ENCODE measurements at places on chromosomes 4 and X.

- DNase-seq = no peak
These were observed 937 bp downstream of the HELQ start for GRCh38 chr4:83454686-83455085.

DNA sequence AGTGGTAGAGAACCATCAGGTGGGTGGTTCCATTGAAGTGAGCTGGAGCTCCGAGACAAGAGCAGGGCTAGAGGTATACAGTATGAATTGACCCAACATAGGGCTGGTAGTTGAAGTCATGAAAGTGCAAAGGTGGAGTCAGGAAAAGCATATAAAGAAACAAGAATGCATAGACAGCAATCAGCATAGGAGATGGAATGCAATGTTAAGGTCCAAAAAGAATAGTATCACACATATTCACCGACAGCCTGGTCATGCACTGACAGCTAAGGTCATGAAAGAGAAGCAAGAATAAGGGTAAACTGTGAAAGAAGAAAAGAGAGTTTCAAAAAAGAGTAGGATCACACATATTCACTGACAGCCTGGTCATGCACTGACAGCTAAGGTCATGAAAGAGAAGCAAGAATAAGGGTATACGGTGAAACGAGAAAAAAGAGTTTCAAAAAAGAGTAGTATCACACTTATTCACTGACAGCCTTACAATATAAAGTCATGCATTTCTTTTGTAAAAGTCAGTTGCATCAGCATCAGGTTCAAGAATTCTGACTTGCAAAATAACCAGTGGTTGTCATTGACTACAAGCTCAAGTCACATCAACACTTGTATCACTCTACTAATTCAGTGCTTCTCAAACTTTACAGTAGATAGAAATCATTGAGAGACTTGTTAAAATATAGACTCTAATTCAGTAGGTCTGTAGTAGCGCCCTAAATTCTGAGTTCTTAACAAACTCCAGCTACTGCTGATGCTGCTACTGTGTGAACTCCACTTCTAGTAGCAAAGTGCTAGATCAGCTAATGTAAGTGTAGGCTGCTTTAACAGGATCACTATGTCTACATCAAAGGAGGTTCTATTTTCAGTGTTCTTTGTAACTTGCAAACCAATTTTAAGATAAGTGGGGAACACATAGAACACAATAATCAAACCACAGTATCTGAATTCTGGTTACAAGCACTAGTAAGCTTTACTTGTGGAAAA, 221.9 kb downstream of the PDGFC start:
- no peak for DNase-seq

DNA sequence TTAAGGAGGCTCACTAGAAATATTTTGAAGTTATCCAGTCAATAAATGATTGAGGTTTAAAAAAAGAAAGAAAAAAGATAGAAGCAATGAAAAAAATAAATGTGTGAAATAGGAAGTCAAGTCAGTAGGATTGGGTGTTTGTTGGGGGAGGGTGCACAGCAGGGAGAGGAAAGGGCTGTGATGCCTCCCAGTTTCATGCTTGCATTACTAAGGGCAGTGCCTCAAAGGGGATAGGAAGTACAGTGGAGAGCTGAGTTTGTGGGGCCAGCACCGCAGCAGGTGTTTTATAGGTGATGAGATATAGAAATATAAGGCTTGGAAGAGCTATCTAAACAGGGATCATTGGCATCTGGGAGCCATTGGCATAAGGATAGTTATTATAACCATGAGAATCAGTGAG, 919.2 kb downstream of the STIM2 start:
- DNase-seq = no peak

DNA sequence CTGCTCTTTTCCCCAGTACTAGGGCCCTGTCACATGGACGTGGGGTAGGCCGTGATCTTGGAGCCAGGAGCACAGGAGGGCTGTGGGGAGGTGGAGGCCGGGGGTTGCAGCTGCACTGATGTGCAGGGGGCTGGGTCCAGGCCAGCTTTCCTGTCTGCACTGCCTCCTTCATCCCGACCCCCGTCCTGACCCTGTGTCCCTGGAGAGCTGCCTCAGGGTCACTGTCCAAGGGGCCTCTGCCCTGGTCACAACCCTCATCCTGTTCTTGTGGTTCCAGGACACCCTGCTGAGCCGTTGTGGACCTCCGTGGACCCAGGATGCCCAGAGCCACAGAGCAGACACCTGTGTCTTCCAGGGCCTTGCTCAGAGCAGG, 91.7 kb upstream of the ADRA2C start:
- DNase-seq = no peak

- DNase-seq = no peak
These were observed 73.3 kb downstream of the TAF1 start for GRCh38 chrX:71439420-71439819.

- peak; percentile 32 for DNase-seq
These were observed 16.0 kb downstream of the CCNQ start for GRCh38 chrX:153582896-153583295.

- no peak for DNase-seq
These were observed 63.4 kb downstream of the GALNTL6 start for GRCh38 chr4:171876636-171877035.

- no peak for DNase-seq
These were observed 127.0 kb downstream of the ZNF330 start for GRCh38 chr4:141347684-141348083.

DNA sequence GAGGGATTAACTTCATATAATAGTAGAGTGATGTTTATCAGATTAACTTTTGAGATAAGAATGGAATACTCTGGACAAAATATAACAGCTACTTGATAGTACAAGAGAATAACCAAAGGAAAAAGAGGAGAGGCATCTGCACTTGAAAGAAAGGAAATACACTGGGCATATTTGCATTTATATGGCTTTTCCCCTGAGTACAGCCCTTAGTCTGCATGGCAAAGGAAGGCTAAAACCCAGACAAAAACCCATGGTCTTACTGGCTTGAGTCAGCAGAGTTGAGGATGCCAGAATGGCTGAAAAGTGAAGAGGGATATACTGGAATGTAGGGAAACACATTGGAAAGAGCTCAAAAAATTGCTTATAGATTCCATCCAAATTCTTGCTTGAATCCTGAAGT, 101.6 kb downstream of the COL4A5 start:
- DNase-seq = no peak

GRCh38 chrX:23127586-23127985, 127.8 kb downstream of the DDX53 start:
- no peak for DNase-seq

DNA sequence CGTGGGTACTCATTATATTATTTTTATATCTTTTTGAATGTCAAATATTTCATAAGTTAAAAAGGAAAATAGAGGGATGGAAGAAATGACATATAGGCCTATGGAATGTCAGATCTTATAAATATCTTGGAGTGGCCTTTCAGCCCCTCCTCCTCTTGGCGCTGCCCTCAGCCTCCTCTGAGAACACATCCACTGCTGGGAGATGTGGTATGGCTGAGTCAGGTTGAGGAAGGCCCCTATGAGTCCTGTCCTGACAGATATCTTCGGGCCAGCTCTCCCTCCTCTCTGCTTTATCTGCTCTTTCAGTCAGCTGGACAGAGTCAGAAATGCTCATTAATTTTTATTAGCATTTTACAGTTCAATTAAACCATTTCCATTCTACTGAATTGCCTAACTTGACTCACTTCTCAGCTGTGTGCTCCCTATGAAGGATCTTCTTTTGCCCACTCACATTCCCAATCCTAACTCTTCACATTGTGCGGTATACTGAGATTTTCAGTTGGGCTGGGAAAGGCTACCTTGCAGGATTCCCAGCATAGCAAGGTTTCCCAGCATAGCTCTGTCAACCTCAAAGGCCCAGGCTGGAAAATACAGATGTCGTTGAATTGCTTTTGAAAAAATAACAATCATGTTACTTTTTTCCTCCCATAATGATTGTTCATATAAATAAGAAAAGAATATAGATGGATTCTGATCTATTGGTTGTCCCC, 128.0 kb downstream of the ARHGEF9 start:
- DNase-seq = no peak

- DNase-seq = no peak
These were observed 2.8 kb downstream of the PSMD10 start for GRCh38 chrX:108088511-108088910.

DNA sequence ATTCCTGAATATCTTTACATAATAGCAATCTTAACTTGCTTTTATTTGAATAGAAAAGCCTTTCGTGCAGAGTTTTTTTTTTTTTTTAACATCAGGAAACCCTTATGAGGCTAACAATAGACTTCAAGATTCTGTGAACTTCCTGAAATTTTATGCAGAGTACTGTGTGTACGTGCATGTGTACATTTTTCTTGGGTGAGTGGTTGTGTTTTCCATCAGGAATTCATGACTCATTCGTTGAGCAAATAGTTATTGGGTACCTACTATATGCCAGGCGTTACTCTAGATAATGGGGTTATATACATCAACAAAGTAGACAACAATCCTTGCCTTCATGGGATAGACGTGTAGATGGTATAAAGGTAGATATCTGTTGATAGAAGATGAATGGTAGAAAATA, 59.1 kb downstream of the MRPL1 start:
- no peak for DNase-seq

DNA sequence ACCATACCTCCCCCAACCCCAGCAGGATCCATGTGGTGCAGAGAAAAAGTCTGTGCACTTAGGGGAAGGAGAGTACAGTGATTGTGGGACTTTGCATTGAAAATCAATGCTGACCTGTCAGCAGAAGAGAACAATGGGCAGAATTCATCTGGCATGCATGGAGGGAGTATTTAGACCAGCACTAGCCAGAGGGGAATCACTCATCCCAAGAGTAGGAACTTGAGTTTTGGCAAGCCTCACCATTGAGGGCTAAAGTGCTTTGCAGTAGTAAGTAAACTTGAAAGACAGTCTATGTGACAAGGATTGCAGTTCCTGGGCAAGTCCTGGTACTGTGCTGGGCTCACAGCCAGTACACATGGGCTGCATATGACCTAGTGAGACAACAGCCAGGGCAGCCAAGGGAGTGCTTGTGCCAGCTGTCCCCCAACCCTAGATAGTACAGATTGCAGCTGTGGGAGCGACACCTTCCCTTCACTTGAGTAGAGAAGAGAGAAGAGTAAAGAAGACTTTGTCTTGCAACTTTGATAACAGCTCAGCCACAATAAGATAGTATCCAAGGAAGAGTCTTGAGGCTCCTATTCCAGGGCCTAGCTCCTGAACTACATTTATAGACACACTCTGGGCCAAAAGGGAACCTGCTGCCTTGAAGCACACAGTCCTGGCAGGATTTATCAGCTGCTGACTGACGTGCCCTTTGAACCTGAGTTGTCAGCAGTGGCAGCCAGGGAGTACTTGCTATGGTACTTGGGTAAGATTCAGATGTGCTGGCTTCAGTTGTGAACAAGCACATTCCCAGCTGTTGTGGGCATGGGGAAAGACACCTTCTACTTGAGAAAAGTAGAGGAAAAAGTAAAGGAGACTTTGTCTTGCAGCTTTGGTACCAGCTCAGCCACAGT, 48.7 kb downstream of the HDX start:
- no peak for DNase-seq

DNA sequence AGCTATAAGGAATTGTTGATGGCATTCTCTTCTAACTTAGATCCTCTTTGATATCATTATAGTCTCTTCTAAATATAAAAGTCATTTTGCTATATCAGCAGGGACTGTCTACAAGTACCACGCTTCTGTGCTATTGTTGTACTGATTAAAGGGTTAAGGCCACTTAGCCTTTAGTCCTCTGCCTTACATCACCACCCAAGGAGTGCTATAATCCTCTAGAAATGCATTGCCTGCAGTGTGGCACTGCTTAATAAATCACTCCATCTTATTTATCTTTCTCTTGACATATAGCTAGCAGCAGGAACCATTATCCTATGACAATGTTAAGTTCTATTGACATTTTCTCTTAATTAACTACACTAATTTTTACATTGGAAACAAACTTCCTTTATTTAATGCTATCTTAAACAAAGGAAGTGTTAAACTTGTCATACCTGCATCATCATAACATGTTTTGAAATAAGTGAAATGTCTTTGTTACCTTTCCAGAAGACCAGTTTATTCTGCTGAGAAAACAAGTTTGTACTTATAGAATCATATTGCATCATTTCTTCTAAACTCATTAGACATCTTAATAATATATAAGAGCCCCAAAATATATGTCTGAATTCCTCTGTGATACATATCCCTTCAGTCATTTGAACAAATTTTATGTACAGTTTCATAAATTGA, 360.9 kb upstream of the ATOH1 start:
- no peak for DNase-seq

DNA sequence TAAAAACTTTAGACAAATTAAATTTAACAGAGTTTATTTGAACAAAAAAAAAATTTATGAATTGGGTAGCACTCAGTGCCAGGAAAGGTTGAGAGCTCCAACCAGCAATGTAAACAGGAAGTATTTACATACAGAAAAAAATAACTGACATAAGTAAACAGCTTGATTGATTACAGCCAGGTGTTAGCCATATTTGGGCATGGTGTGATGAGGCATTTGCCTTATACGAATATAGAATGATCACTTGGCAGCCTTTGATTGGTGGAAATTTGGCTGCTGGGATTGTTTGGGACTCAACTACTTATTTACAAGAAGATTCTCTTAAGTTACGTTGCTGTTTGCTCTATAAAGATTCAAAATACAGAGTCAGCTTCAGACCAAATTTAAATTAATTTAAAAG, 172.0 kb downstream of the ADAM29 start:
- DNase-seq = no peak

DNA sequence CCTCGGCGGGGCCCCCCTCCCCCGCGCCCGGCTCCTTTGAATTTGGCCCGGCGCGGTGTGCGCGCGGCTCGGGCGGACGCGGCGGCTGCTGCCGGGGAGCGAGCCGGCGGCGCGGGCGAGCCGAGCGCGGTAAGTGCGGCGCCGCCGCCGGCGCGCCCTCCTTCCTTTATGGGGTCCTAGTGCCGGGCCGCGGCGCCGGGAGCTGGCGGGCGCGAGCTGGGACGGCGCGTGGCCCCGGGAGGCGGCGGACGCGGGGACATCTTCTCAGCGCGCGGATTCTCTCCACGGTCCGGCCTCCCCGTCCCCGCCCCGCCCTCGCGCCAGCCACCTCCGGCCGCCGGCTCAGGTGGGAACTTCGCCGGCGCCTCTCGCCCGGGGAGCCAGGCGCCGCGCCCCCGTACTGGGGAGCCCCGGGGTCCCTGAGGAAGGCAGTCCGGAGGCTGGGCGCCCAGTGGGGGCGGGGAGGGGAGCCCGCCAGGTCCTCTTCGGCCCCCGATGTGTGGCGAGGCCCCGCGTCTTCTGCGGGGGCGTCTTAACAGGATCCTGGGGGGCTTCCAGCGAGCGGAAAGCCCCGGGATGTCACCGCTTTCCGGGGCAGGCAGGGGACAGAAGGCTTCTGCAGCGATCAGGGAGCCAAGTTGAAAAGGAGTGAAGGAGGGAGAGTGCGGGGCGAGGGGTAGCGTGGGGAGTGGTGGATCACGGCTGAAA, 98.4 kb upstream of the TENM3 start:
- no peak for DNase-seq

- no peak for DNase-seq
These were observed 162.5 kb downstream of the SOX3 start for GRCh38 chrX:140342410-140342809.

GRCh38 chr4:153153339-153153871, 50.8 kb upstream of the TRIM2 start:
- peak; percentile 56 for DNase-seq

GRCh38 chrX:140318296-140318695, 186.6 kb downstream of the SOX3 start:
- DNase-seq = no peak
